Ammon's horn (tissue), 1 donor: ENCODE measurements at places on chromosomes 3 and 15.

DNA sequence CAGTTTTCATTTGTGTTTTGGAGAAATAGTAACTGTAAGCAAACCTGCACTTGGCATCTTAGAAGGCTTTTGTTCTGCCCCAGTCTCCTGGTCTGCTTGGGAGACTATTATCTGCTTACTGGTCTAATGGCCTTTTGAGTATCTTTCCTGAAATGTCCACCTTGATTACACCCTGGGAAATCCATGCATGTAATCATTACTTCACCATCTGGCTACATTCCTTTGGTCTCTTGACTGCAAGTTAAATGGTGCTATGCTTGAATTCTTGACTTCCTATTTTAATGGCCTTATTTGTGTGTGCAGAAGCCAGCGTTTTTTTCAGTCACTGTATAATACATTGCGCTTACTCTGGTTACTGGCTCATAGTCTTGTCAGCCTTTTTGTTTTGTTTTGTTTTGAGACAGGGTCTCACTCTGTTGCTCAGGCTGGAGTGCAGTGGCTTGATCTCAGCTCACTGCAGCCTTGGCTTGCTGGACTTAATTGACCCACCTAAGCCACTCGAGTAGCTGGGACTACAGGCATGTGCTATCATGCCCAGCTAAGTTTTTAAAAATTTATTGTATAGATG is 30.0 kb downstream of the CHD2 start:
- DNase-seq: no peak

GRCh38 chr3:171088496-171088895 is 62.0 kb upstream of the SLC2A2 start:
- DNase-seq: no peak

DNA sequence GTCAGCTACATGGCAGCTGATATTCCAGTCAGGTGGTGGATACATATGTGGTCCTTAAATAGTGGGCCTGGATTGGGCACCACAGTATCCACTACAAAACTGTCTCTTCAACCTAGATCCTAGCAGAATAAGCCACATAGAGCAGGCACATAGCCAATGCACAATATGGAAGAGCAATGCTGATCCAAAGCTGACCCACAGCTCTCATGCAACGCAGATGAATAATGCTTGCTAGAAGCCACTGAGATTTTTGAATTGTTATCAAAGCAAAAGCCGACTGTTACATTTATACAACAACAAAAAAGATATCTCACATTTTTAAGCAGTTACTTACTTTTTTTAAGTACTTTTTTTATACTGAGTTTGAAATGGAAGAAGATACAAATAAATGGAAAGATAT is 11.2 kb downstream of the CNTN3 start:
- no peak for DNase-seq

DNA sequence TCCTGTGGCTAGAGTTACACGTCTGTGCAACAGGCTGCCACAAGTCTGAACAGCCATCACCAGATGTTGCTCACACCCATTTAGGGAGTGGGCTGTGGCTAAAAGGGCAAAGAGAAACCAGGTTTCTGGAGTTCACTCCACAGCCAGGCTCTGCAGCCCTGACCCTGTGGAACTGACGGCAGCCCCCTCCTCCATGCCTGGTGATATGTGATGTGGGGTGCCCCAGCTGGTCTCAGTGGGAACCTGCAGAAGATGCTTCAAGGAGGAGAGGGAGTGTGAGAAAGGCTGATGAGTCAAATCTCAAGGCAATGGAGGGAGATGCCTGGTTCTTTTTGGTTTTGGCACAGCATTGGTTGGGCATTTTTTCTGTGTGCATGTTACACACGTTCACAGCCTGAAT is 130.6 kb downstream of the TPRA1 start:
- no peak for DNase-seq

DNA sequence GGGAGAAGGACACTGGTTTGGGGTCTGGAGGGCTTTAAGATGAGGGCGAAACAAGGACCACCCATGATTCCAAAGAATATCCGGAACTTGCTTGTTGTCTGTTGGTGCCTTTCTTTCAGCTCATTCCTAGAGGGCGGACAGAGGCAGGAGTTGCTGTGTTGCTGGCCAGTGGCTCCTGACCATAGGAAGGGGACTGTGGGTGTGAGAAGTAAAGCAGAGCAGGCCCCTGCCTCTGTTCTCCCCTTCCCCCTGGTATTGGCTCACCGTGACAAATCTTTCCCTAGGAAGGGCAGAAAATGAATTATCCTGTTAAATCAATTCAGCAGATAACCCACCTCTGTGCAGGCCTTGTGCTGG is 89.1 kb downstream of the LIPC start:
- no peak for DNase-seq

DNA sequence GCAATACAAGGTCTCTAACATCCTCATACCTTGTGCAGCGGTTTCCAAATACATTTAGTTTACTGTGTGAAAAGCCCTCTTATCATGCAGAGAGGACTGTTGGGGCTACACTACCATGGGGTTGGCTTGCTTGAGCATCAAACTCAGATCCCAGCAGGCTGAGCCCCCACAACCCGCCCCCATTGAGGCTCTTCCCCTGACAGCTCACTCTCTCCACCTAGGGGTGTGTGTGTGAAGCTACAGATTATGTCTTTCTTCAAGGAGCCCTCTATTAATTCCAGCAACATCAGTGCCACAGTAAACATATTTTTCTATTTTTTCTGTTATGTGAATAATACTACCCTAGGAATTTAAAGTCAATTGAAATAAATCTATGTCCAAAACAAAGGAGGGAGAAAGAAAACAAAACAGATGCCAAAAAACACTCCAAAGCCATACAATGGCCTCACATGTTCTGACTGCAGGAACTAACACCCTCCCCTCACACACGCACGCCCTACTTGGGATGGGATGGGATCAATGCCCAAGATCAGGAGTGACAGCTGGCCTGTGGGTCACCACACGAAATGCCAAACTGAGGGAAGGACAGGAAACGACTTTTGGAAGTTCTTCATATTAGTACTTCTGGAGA is 14.7 kb downstream of the TM4SF4 start:
- no peak for DNase-seq

- DNase-seq: no peak
Observed at GRCh38 chr3:115741650-115742049, 118.3 kb downstream of the GAP43 start.

GRCh38 chr3:167728632-167729323 is 5.9 kb downstream of the PDCD10 start:
- DNase-seq: no peak

- DNase-seq: no peak
Observed at GRCh38 chr3:4711680-4711992, 218.5 kb downstream of the ITPR1 start.

GRCh38 chr15:66359740-66360139 is 3.3 kb upstream of the TIPIN start:
- DNase-seq: no peak

DNA sequence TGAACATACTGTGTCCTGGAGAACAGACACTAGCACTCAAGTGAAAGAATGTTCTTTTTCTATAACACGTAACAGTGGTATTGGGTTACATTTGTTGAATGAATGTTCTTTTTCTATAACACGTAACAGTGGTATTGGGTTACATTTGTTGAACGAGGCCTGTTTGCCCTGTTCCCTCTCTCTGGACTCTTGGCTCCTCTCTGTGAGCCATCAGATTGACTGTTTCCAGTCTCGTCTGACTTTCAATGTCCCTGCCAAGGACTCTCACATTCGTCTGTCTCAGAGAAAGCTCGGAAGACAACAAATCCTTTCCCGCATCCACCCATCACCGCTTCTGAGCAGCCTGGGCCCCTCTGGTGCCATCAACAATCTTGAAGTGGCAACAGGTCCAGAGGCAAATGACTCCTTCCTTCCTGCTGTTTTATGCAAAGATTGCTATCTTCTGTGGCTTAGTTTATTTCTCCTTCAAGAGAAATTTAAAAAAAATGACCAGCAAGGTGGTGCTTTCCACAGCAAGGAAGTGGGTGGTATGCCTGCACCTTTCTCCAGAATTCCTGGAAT is 8.0 kb downstream of the TMEM45A start:
- no peak for DNase-seq

GRCh38 chr3:195160257-195160898 is 110.6 kb downstream of the XXYLT1 start:
- DNase-seq: no peak

DNA sequence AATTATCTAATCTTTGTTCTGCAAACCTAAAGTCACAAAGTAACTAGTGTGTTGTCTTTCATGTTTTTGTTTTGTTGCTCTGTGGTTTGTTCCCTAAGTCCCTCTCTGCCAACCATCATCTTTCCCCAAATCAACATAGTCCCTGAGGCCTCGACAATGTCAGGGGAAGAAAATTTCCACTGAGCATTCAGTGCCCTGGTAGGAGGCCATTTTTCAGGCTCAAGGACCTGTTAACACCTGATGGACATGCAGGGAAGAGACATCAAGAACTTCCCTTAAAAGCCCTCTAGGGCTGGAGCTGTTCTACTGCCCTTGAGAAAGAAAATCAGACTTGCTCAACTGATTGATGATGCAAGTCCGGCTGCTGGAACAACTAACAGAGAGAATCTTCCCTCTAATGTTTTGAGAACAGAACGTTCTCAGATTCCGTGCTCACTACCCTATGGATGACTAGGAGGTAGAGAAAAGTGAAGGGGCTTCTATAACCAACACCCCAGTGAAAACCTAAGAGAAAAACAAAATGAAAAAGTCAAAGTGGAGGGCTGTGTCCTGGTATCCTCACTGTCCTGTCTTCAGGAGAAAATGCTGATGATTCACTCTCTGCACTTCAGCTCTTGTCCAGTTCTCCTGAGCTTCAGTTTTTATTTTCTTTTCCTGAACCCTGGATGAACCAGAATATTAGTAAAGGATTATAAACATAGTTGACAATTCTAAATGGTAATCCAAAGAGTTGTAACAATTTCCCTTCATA is 373.1 kb downstream of the FOXP1 start:
- DNase-seq: no peak

GRCh38 chr3:177693616-177694264 is 496.5 kb upstream of the TBL1XR1 start:
- DNase-seq: peak; percentile 58

- no peak for DNase-seq
Observed at GRCh38 chr3:27677565-27677964, 44.6 kb downstream of the EOMES start.

DNA sequence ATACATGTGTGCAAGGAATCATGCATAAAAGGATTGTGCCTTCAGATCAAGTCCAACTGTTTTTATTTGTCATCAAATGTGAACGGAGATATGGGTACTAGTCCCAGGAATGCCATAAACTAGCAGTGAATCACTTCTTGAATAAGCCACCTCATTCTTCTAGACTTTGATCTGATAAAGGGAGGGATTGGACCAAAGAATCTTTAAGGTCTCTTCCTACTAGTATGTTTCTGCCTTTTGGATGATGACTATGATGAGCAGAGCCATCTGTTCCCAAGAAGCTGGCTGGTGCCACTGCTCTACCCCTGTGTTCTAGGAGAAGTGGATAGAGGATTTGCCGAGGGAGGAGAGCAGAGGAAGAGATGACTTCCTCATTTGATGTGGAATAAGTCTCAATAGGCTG is 28.8 kb upstream of the UACA start:
- no peak for DNase-seq

DNA sequence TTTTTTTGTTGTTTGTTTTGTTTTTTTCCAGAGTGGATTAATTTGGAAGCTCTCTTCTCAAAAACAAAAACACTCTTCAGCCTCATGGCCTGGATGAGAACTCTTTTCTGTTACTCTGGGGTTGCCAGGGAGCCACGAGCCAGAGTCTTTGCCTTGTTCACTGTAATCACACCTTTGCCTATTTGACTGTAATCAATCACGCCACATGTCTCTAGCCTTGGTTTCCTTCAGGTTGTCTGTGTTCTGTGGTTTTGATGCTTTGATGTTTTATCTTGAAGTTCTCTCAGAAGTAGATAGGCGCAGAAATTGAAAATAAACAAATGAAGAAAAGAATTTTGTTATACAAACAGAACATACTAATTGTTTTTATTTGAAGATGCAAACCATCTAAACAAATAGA is 62.3 kb upstream of the IGF1R start:
- no peak for DNase-seq

DNA sequence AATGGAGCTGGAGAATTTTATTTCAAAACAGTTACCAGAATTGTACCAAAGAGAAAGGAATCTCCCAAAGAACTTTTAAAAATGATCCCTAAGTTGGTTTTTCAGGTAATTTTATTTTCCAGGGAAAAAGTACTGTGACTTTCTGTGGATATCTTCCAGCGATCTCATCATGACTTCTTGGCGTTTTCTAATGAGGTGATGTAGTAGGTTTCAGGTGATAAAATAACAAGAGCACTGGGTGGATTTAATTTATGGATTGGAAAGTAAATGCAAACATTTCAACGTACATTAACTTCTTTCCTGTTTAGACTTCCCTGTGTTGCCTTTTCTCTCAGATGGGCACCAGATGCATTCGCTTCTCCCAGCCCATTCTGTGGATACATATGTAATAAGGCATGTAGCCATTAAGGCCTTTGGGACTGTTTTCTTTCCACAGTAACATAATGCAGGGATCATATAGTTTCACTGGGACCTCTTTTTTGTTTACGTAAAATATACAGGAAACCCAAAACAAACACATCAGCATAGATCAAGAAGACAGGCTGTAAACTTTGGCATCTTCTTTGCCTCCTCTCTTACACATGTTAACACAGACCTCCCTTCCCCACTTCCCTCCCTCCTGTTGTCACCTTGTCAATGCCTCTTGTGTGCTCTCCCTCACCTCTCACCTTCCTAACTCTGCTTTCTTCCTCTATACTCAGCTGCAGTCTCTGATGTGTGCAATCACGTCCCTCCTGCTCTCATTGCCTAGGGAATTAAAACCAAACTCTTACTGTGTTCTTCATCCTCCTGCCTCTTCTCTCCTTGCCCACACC is 13.0 kb downstream of the PHLDB2 start:
- DNase-seq: no peak

DNA sequence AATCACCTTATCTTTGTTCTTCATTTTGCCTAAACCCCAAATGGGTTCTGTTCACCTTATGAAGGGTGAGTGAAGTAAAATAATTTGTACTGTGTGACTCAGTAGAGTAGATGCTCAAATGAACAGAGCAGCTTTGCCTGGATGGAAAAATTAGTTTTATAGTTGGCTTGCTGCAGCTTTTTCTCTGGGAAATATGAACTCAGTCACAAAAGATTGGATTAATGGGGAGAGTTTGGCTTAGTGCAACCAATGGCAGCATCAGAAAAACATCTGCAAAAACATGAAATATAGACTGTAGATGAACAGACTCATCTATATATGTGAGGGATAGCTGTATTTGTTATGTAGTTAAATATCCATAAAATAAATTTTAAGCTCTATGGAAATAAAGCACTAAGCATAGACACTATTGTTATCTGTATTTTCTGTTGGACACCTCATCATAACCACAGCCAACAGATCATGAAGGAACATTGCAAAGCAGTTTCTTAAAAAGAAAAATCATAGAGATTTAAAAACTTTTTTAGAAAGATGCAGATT is 181.3 kb downstream of the ECT2 start:
- DNase-seq: no peak

- no peak for DNase-seq
Observed at GRCh38 chr3:99508191-99508590, 130.2 kb upstream of the COL8A1 start.

GRCh38 chr15:80837006-80837405 is 57.8 kb downstream of the CEMIP start:
- peak; percentile 49 for DNase-seq

- no peak for DNase-seq
Observed at GRCh38 chr3:65024148-65024547, 336.3 kb upstream of the ADAMTS9 start.
